Activated CD8-positive, alpha-beta T cell treated with anti-CD3 and anti-CD28 coated beads, Interleukin-2, amount 10 ng/mL, durations not matched to agents 7 days and 5 days (primary cell): ENCODE measurements at places on chromosomes 16 and 17. TPM values are rescaled to one million over a fixed set of nuclear protein-coding genes. Genes with fewer than 3 reads are reported as not detected.

GRCh38 chr17:53780320-53780719 is 42.4 kb upstream of the KIF2B start:
- no peak for DNase-seq

- DNase-seq, result no peak
Observed at GRCh38 chr16:23216658-23217246, 34.2 kb downstream of the SCNN1G start.

GRCh38 chr16:62408760-62409159 is 372.5 kb upstream of the CDH8 start:
- DNase-seq, result no peak

GRCh38 chr17:47270946-47271705 is 17.5 kb downstream of the ITGB3 start:
- no peak for DNase-seq

KRTAP3-2 gene
- total RNA-seq, result not detected

APOBR gene
- total RNA-seq, result 33.2 TPM
